ENCODE measurements at places on chromosomes 11 and 22.

- no peak for DNase-seq
These were observed 248.7 kb upstream of the ARHGAP42 start for GRCh38 chr11:100438376-100438775.

DNA sequence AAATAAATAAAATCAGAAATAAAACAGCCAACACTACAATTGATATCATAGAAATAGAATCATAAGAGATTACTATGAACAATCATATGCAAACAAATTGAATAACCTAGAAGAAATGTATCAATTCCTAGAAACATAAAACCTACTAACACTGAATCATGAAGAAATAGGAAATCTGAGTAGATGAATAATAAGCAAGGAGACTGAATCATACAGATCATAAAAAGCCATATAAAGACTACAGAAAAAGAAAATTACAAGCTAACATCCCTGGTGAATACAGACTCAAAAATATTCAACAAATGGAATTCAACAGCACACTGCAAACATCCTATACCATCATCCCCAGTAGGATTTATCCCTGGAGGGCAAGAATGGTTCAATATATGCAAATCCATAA lies 135.6 kb downstream of the SBF2 start:
- DNase-seq, result no peak

DNA sequence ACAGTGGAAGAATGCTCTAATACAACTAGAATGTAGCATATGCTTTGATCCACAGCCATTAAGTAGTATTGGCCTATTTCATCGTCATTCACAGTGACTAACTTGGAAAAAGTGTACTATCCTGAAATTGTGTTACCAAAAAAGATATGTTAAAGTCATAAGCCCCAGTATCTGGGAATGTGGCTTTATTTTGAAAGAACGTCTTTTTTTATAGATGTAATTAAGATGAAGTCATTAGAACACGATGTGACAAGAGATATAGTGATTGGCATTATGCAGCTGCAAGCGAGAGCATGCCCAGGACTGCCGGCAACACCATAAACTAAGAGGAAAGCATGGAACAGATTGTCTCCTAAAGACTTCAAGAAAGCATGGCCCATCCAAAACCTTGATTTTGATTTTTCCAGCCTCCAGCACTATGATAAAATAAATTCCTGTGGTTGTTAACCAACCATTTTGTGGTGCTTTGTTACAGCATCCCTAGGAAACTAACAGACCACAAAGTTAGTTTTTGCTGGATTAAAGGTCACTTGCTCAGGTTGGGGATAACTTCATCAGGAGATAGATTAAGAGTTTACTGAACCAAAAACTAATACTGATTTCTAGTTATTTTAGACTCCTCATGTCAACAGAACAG lies 870.6 kb upstream of the LRRC4C start:
- no peak for DNase-seq

GRCh38 chr11:63589000-63589399 lies 25.2 kb downstream of the PLAAT3 start:
- no peak for DNase-seq

DNA sequence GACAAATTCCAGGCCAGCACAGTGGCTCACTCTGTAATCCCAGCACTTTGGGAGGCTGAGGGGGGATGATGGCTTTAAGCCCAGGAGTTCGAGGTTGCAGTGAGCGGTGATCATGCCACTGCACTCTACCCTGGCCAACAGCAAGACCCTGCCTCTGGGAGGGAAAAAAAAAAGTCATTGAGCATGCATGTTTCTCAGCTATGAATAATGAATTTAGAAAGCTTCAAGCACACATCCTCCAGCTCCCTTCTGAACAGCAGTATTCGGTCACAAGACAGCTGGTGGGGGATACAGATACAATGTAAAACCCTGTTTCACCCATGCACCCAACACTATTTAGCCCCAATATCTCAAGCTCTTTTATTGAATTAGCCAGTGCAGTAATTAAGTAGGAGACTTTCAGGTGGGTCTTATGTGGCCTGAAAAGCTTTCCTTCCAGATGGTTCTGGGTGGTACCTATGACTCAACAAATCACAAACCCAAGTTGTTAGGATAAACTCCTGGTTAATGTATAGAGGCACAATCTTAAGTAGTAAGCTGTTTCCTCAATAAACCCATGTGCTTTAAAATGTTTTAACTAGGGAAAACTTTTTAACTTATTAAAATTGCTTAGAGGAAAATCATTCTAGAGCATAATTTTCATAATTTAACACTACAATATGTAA lies 13.4 kb downstream of the PRDM10 start:
- no peak for DNase-seq

GRCh38 chr22:45441138-45441537 lies 27.6 kb downstream of the RIBC2 start:
- DNase-seq, result peak; percentile 38

Data from caudate nucleus (tissue), 63 donors.